ENCODE measurements at places on chromosomes 11 and 22. TPM values are rescaled to one million over a fixed set of nuclear protein-coding genes. Genes with fewer than 3 reads are reported as not detected.

TMEM86A gene
- polyA plus RNA-seq: 3.3 TPM

OR2AG1 gene
- not detected for polyA plus RNA-seq

MMP3 gene
- polyA plus RNA-seq: not detected

SLC37A2 gene
- polyA plus RNA-seq: 0.12 TPM

Data from neural cell (in vitro differentiated cells).